ENCODE measurements at places on chromosomes 2 and 18. TPM values are rescaled to one million over a fixed set of nuclear protein-coding genes. Genes with fewer than 3 reads are reported as not detected.

ZAP70 gene
- 1.2 TPM for polyA plus RNA-seq

BMP10 gene
- not detected for polyA plus RNA-seq

ACTG2 gene
- not detected for polyA plus RNA-seq

CRACDL gene
- polyA plus RNA-seq: 0.14 TPM

EFR3B gene
- 1.3 TPM for polyA plus RNA-seq

ARHGAP15 gene
- polyA plus RNA-seq: 65.9 TPM

HOXD11 gene
- polyA plus RNA-seq: not detected

HOXD9 gene
- not detected for polyA plus RNA-seq

ABCG5 gene
- not detected for polyA plus RNA-seq

IL36A gene
- polyA plus RNA-seq: not detected
